Erythroblast (primary cell): ENCODE measurements at places on chromosomes 6 and 20.
A peak's percentile ranks its signal among the peaks of the same experiment; 100 is the strongest.

- DNase-seq = no peak
These were observed 102.7 kb downstream of the TRDN start for GRCh38 chr6:123533862-123534648.

GRCh38 chr6:95686895-95687294 is 109.6 kb downstream of the MANEA start:
- no peak for DNase-seq

DNA sequence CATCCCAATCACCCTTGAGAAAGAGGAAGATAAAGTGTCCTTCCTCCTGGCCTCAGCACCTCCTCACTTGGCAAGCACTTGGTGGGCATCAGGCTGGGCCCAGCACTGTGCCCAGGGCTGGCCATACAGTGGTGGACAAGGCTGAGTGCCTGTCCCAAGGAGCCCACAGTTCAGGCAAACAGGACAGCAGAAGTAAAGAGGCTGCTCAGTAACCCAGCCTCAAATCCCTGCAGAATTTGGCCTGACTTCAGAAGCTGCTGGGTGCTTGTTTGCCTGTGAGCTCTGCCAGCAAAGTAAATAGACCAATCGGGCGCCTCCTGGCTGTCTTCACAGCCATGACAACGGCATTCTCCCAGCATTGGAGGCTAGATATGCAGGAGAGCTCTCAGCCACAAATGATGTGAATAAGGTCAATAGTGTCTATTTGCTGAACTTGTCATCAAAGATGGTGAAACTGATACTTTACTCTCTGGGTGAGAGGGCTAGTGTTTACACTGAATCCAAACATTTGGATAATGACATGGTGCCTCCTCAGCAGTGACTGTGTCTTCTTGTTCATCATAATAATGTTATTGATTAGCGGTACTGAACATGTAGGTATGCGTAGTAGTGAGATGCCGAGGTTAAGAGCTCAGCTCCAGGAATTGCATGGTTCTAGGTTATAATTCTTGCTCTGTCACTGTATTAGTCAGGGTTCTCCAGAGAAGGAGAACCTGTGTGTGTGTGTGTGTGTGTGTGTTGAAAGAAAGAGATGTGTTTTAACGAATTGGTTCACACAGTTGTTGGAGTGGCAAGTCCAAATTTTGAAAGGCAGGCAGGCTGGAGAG is 36.9 kb upstream of the FANCE start:
- DNase-seq = peak; percentile 42

GRCh38 chr6:112153926-112154607 is 66.7 kb downstream of the FAM229B start:
- no peak for DNase-seq

- DNase-seq = no peak
These were observed 10.7 kb downstream of the CLDN20 start for GRCh38 chr6:155274533-155274932.
